ENCODE measurements at places on chromosomes 6 and 20.

DNA sequence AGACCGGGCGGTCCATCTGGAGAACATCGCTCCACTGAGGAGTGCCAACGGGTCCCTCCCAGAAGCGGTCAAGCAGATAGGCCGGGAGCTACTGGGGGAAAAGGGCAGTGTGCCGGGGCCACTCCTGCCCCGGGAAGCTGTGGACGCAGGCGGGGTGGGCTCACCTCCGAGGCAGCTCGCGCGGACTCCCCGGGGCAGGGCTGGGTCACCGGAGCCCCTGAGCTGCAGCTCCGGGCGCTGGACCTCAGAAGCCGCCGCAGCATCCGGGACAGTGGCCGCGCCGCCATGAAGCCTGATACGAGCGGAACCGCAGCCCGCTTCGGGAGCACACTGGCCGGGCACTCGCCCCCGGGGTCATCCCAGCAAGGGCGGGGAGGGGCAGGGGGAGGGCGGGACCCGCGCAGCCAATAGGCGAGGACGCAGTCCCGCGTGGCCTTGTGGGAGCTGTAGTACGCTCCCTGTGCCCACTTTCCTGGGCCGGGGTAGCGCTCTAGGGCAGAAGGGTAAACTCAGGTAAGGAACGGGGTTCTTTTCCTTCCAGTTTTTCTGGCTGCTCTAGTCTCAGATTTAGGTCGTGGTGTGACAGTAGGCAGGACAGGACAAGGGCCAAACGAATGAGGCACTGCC is at the start of gene MOCS1:
Gene MOCS1, minus strand, starts transcription at position 332 of the 627 bp plus-strand sequence. Its CDS starts 45 bp downstream, at position 287.
- DNase-seq = no peak

- DNase-seq = no peak
Observed at GRCh38 chr6:93794166-93794565, 374.8 kb upstream of the EPHA7 start.

DNA sequence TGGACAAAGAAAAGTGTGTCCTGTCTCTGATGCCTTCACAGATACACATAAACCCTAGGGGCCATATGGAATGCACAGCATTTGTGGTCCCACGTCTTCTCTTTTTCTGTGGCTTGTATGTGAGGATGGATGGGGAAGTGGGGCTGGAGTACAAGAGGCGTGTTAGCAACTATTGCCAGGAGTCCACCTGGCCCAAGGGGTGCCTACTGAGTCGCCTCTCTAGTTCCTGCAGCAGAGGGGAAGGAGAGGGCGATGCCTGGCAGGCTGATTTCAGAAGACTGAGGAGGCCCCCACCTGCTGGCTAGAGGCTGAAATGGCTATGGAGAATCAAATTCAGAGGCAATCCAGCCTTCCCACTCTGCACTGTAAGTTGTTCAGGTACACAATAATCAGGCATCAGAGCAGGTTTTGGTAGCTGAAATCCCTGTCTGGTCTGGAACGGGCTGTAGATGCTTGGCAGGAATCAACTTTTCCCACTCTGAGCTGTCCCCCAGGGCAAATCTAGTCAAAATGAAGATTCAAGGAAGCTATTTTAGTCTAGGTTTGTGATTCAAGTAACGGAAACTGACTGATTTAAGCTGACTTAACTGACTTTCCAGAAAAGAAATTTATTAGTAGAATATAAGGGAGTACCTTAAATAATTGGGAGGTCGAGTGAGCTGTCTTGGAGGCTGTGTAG is 14.9 kb upstream of the PPARD start:
- peak; percentile 71 for DNase-seq

GRCh38 chr6:34425498-34426410 is at the start of gene RPS10:
RPS10 (minus strand) TSS chr6:34426069; CDS start chr6:34425221, 848 bp downstream.
- peak; percentile 84 for DNase-seq

- peak; percentile 47 for DNase-seq
Observed at GRCh38 chr6:13355999-13356785, 27.9 kb upstream of the TBC1D7 start.

GRCh38 chr20:20472684-20473274 is 104.9 kb downstream of the INSM1 start:
- DNase-seq = no peak

GRCh38 chr6:4008324-4009047 is 70.5 kb downstream of the FAM217A start:
- DNase-seq = peak; percentile 46
